Iris pigment epithelial cell (primary cell): ENCODE measurements at places on chromosomes 5 and 9.

GRCh38 chr5:6576861-6577501 is 55.9 kb downstream of the NSUN2 start:
- peak; percentile 70 for DNase-seq

GRCh38 chr9:70988551-70988950 is 132.9 kb downstream of the TRPM3 start:
- peak; percentile 9 for DNase-seq

DNA sequence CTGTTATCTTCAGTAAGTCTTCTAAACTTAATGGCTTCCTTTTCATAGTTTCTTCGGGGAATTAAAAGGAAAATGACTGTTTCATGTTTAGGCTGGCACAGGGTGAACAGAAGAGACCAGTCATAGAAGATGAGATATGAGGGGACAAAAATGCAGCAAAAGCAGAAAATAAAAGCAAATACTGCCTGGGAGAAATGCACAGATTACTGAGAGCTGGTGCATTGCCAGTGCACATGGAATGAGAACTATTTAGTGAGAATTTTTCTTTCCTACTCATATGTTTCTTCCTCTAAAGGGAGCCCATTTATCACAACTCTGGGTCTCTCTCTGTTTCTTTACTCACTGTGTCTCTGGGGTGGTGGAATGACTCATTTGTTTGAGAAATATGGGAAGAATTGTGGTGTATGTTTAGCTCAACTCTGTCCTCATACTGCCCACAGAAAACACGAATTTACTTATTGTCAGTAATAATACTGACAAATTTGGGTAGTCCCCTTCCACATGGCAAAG is 25.9 kb upstream of the ANKRD55 start:
- DNase-seq: peak; percentile 97

GRCh38 chr9:116899337-116900006 is 212.4 kb downstream of the TRIM32 start:
- peak; percentile 50 for DNase-seq

- peak; percentile 36 for DNase-seq
These were observed 68.2 kb upstream of the RAD23B start for GRCh38 chr9:107214915-107215314.

DNA sequence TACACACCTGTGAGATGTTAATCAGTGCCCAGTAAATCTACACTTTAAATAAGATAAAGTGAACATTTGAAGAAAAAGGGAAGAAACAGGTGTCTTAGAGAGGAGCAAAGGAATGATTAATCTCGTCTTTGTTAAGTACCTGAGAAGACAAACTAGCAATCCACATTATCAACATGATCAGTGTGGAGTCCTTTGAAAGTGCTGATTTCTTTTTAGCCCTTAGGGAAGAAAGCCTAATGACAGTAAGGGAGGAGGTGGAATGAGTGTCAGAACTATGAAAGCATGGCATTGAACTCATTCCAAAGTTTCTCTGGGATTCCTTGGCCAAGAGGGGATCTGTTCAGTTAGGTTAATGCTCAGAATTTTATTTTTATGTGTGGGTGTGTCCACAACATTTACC is 1109.0 kb upstream of the ACO1 start:
- DNase-seq: no peak

GRCh38 chr9:2231829-2232228 is 216.7 kb downstream of the SMARCA2 start:
- DNase-seq: peak; percentile 65

GRCh38 chr9:13027879-13028278 is 251.6 kb downstream of the MPDZ start:
- DNase-seq: no peak

DNA sequence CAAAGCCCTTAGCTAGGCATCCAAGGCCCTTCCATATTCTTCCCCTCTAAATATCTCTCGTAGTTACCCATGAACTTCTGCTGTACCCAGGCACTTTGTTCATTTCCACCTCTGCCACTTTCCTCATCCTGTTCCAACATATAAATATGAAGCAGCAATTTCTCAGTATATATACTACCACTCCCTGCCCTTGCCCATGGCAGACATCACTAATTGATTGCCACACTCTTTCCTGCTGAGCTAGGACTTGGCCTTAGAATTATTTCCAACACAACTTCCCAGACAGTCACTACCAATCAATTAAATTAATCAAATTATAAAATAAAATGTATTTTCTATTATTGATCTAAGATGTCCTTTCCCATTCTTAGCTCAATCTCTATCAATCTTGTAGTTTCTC is 8.5 kb downstream of the INSYN2B start:
- no peak for DNase-seq

- DNase-seq: peak; percentile 94
These were observed 51.7 kb upstream of the TUT7 start for GRCh38 chr9:86405926-86406325.
